ENCODE measurements at places on chromosomes 6 and 20.

DNA sequence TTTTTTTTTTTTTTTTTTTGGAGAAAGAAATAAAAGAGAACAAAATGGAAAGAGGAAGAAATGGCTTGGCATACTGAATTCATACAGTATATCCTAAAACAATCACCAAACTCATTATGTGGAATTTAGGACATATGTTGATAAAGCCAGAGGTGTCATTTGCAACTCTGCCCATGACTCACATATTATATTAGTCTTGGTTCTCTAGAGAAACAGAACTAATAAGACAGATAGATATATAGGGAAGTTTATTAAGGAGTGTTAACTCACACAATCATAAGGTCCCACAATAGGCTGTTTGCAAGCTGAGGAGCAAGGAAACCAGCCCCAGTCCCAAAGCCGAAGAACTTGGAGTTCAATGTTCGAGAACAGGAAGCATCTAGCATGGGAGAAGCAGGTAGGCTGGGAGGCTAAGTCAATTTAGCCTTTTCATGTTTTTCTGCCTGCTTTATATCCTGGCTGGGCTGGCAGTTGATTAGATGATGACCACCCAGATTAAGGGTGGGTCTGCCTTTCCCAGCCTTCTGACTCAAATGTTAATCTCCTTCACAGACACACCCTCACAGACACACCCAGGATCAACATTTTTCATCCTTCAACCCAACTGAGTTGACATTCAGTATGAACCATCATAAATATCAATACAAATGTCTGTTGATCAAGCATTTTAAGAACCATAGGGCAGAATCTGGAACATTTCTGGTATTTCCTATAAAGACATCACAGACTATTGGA, 102.3 kb downstream of the UBE3D start:
- DNase-seq, result no peak

- DNase-seq, result no peak
These were observed 87.1 kb downstream of the OGFRL1 start for GRCh38 chr6:71375676-71376075.

DNA sequence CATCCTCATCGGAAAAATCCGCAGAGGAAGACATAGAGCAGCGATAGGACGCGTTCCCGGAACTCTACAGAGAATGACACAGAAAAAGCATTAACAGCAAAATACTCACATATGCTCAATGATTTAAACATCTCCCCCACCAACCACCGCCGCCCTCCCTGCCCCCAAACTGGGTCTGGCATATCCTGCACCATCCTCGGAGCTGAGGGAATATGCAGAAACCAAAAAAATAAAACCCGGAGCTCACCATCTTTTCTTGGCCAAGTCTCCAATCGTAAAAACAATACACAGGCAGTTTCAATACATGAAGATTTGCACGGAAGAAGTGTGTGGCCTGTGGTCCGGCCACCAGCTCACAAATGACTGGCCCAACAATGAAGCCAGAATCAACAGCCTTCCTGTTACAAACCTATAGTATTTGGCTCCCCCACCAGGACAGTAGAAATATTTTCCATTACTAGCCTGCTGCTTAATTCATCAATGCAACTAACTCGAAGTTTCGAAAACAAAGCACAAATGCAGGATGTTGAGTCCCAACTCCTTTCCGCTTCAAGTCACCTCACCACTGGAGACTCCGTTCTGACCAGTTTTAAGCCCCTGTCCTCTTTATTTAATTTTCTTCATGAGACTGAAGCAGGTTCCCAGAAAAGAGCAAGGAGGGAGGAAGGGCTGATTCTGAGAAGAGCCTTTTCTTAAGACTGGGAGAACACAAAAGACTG, 103.2 kb upstream of the BEND6 start:
- DNase-seq, result peak; percentile 63

DNA sequence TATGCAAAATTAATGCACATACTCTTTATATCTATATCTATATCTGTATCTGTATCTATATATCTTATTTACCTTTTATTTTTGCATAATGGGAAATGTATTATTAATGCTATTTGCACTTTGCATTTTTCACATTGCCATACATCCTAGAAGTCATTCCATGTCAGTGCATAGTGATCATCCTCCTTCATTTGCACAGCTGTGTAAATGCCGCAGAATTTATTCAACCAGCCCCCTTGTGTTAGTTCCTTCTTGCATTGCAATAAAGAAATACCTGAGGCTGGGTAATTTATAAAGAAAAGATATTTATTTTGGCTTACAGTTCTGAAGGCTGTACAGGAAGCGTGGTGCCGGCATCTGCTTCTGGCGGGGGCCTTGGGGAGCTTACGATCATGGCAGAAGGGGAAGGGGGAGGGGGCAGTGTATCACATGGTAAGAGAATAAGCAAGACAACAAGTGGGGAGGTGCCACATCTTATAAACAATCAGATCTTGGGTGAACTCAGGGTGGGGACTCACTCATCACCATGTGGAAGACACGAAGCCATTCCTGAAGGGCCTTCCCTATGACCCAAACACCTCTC, 101.9 kb upstream of the RNF24 start:
- DNase-seq, result no peak

DNA sequence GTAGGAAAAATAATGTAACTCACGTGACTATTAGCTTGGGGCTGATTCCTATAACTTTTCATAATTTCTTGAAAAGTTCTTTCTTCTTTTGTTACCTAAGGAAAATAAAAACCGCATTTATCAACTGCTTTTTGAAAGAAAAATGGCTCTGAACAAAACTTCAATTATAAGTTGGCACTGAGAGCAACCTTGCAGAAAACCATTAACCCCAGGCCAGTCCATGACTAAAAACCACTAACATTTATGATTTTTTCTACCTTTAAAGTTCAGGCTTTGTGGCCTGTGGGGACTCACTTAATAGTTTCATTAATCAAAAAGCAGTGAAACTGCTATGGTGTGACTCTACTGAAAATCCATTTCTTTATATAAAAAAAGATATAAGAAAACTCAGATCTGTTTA, 69.1 kb upstream of the SAMHD1 start:
- DNase-seq, result no peak

DNA sequence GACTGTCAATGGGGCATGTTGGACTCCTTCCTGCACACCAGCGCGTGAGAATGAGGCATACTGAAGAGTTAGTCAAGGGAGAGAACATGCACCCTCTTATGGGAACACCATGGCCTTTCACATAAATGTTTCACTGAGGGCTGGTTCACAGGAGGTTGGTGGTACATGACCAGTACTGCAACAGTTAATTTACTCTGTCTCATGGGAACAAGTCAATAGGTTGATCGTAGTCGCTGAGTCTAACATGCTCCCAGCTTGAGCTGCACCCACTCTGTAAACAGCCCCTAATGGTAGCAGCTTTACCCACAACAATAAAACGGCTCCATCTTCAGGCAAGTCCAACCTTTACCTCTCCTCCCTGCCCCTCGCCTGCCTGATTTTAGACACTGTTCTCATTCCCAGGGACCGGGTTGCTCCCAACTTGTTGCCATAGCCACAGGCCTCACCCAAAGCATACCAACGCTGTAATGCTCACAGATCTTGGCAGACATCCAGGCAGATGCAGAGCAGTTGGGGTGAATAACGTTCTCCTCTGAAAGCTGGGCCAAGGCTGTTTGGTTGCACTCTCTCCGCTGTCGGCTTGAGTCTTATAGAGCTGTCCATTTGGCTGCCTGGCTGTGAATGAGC, 111.3 kb downstream of the LY86 start:
- peak; percentile 84 for DNase-seq

DNA sequence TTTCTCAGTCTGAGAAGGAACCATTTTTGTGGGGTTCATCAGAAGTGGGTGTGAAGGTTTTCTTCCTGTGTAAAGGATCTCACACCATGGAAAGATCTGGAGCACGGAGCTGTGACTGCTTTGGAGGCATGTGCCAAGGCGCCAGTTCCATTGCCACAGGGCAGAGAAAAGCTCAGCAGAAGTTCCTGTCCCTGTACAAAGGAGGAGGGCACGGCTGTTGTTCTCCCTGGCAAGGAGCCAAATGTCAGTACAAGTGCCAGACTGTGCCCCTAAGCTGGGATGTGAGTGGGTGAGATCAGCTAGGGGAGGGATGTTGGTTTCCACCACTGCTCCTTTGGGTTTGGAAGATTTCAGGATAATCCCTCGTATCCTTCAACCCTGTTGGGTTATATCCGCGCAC, 117.3 kb downstream of the CRYBG1 start:
- DNase-seq, result no peak

- no peak for DNase-seq
These were observed 99.3 kb downstream of the SESN1 start for GRCh38 chr6:108995296-108995695.
